NCI-H1930 (cell line): ENCODE measurements at places on chromosomes 7 and 10.
A peak's percentile ranks its signal among the peaks of the same experiment; 100 is the strongest.

GRCh38 chr10:116133634-116134033 is 139.4 kb downstream of the GFRA1 start:
- DNase-seq, result no peak

GRCh38 chr10:18340496-18341051 is 200.3 kb downstream of the CACNB2 start:
- no peak for DNase-seq

GRCh38 chr10:99123851-99124250 is 111.8 kb downstream of the HPSE2 start:
- DNase-seq, result no peak

GRCh38 chr10:87794285-87794684 is 23.7 kb downstream of the ATAD1 start:
- no peak for DNase-seq

DNA sequence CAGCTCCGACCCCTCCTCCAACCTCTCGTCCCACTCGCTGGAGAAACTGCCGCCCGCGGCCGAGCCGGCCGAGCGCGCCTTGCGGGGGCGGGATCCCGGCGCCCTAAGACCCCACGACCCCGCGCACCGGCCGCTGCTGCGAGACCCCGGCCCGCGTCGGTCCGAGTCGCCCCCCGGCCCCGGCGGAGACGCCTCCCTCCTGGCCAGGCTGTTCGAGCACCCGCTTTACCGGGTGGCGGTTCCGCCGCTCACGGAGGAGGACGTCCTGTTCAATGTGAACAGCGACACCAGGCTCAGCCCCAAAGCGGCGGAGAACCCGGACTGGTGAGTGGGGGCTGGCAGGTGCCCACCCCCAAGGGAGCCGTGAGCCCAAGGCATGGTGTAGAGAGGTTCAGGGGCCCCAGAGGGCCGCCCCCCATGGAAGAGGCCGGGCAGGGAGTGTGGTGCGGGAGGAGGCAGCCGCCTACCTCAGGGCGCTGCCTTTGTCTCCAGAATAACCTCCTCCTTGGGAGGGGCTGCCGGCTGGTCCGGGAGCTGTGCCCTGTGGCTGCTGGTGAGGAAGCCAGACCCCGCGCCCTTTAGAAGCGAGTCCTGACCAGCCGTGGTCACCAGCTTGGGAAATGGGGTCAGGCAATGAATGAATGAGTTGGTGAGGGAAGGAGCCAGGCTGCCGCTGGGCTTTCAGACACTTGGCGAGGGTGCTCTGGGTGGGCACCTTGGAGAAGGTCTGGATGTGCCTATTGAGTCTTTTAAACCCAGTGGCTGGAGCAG is 1.3 kb downstream of the FAM20C start:
- no peak for DNase-seq

DNA sequence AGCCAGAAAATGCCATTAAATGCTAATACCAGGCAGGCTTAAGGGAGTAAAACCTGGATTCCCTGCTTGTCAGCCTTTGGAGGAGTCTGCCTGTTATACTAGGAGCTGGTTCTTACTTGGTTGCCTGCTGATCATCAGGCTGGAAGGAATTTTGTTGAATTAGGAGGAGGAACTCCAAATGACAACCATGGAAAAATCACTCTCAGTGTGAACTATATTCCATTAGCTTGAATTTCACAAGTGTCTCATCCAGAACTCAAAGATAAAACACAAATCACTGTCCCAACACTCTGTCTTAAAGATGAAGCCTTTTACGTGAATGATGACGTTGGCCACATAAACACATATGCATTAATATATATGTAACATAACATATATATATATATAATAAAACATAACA is 238.9 kb upstream of the PLXDC2 start:
- no peak for DNase-seq

- DNase-seq, result no peak
Measured at GRCh38 chr10:3027866-3028265, 39.5 kb upstream of the PFKP start.

DNA sequence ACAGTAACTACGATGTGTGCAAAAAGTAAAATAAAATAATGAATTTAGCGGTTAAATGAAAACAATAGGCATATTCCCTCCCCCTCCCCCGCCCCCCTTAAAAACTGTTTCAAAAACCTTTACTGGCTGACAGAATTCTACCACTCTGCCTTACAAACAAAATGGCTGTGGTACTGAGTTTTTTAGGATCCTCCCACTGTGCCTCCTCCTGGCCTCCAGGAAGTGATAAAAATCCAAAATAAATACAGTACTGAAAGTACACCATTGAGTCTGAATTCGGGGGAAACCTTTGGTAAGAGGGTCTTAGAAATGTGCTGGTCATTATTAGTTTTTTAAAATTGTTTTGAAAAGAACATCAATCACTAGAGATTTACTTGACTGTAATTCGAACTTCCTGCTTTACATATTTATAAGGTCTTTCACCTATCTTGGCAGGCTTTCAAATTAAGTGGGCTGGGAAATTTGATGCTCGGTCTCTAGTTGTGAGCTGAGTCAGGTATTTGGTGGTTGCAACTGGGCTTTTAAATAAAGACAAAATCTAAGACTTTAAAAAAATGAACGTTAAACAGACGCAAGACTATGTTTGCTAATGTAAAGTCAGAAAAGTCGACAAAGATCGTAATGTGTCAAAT is 32.5 kb upstream of the EPC1 start:
- DNase-seq, result no peak

DNA sequence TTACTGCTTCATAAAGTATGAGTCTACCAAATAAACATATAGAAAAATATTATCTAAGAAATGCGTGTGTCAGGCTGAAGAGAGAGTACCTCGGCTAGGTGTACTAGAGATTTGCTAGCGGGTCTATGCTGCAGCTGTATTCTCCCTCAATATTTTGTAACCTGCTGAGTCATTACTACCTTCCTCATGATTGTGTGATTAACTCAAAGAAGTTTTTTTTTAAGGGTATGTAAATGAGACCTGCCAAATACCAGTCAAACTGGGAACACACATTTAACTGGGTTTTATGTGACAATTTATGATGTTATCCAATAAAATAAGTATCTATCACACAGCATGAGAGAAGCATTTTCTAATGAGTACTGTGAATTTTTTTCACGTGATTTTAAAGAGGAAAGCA is 180.4 kb downstream of the RNF133 start:
- DNase-seq, result no peak

DNA sequence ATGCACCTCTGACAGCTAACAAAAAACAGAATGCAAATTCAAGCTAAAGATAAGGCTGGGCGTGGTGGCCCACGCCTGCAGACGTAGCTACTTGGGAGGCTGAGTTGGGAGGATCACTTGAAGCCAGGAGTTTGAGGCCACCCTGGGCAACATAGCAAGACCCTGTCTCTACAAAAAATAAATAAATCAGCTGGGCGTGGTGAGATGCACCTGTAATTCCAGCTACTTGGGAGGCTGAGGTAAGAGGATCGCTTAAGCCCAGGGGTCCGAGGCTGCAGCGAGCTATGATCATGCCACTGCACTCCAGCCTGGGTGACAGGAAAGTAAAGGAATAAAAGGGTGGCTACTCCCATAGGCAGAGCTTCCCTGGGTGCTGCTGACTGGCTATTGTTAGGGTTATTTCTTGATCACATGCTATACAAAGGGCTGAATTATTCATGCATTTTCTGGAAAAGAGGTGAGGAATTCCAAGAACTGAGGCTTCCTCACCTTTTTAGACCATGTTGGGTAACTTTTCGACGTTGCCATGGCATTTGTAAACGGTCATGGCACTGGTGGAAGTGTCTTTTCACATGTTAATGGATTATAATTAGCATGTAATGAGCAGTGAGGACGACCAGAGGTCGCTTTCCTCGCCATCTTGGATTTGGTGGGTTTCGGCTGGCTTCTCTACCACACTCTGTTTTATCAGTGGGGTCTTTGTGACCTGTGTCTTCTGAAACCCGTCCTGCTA is 6.9 kb upstream of the PSMG3 start:
- no peak for DNase-seq

DNA sequence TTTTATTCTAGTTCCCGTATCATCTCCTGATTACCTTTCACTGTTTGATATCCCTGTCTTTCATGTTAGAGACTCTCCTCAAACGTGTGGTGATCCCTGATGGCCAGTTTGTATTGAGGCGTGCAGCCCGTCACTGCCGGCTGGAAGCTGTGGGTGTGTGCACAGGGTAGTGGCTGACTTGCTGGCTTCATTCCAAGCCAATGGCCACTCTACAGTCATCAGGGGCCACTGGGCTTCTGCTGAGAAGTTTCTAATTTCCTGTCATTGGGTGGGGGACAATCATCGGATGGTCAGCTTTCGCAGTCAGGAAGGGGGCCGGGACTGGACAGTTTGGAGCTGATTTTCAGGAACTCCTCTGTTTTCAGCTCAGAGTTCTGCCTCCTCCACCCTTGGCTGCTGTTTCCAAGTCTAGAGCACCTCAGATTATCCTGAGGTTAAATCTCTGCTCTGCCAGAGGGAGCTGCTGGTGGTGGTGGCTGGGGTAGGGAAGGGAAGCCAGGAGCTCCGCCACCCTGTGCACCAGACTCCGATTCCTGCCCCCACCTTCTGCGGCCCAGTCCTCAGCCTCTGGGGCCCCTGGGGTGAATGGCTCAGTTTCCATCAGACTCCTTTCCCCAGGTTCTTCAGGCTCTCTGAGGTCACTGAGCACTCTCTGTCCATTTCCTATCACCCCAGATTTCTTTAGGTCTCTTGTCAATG is 34.9 kb downstream of the BAIAP2L1 start:
- DNase-seq, result no peak

GRCh38 chr7:106639476-106640334 is 21.3 kb downstream of the CCDC71L start:
- DNase-seq, result no peak

DNA sequence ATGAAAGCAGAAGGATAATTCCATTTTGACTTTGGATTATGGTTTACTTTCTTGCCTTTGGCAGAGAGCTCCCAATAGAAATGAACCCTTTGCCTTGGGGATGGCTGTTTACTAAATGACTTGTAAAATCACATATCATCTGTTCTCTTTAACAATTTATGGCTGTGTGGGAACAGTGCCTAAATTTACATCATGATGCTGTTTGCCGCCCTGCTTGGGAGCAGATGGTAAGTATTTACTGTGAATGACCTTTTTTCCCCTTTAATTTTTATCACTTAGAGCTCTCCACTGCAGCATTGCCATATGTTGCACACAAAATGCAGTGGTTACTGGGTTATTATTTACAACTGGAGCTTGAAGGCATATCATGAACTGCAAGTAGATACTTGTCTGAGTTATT is 13.4 kb downstream of the HEPACAM2 start:
- DNase-seq, result no peak

DNA sequence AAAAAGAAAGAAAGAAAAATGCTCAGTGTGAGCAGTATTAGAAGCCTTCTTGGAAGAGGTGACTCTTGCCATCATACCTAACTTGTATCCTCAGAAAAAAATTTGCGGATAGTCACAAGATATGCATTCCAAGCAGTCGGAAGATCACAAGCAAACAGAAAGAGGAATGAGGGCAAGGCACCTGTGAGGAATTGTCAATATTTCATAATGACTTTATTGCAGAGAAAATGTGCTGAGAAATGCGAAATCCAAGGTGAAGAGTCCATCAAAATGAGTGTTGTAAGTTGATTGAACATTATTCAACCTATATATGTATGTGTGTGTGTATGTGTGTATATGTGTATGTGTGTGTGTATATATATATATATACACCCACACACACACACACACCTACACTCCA is 1624.7 kb upstream of the LRRTM3 start:
- DNase-seq, result no peak

GRCh38 chr7:132386201-132386681 is 190.0 kb downstream of the PLXNA4 start:
- no peak for DNase-seq

DNA sequence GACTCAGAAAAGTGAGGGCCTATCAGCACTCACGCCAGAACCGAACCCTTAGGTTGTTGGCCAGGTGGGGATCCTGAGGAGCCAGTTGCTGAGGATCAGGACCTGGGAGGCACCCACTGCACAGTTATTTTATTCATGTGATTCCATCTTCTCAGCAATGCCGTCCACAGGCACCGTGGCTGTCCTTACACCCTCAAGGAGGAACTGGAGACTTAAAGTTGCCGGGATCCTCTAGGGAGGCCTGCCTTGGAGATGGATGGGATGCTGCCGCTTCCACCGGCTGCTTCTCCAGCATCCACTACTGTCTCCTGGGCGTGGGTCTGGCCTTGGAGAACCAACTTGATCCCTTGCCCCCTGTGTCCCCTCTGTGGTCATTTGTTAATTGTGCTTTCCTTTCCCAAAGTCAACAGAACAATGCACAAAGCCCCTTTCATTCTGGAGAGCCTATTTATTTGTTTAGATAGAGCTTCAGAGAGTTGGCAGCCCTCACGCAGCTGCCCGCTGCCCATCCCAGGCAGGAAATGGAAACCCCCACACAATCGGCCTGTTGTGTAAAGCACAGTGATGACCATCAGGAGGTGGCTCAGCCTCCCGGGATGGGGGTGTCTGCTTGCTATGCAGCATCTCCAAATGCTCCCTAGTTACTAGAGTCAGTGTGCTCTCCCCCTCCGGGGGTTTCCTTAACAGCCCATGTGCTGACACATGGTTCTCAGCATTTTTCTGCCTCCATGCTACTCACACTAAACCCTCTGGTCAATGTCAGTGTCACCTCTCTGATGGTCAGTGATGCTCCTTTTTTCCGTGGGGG is 52.9 kb upstream of the IGFBP3 start:
- no peak for DNase-seq

- DNase-seq, result no peak
Measured at GRCh38 chr10:117322260-117322659, 53.0 kb downstream of the PDZD8 start.

DNA sequence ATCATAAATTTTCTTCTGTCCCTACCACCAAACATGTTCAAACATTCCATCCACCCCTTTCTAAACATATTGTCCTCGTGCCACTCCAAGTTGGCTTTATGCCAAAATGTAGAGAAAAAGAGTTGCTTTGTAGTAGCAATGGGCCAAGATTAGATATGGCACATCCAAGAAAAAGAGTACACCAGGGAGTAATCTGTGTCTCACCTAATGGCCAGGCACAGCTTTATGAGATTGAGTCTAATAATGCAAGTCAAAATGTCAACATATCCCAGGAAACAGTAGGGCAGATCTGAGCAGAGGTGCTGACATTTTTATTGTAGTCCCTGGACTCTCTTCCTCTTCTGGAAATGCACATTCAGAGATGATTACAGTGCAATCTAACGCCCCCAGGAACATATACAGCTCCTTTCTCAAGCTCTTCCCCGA is 5.7 kb upstream of the OR6V1 start:
- DNase-seq, result no peak

GRCh38 chr7:95690367-95690947 is 81.9 kb upstream of the DYNC1I1 start:
- peak; percentile 34 for DNase-seq

GRCh38 chr7:40644454-40645188 is 509.8 kb downstream of the SUGCT start:
- DNase-seq, result no peak

- peak; percentile 71 for DNase-seq
Measured at GRCh38 chr7:95220328-95220727, 104.0 kb downstream of the PON1 start.

- DNase-seq, result no peak
Measured at GRCh38 chr10:71767420-71768035, 5.8 kb downstream of the VSIR start.

- DNase-seq, result no peak
Measured at GRCh38 chr7:125254566-125254965, 324.9 kb upstream of the POT1 start.

- no peak for DNase-seq
Measured at GRCh38 chr10:109866995-109867635, 56.2 kb downstream of the XPNPEP1 start.

- no peak for DNase-seq
Measured at GRCh38 chr10:79376751-79377556, 29.7 kb downstream of the PPIF start.
